Fibroblast of skin of left biceps (primary cell): ENCODE measurements at places on chromosomes 11 and 22.

DNA sequence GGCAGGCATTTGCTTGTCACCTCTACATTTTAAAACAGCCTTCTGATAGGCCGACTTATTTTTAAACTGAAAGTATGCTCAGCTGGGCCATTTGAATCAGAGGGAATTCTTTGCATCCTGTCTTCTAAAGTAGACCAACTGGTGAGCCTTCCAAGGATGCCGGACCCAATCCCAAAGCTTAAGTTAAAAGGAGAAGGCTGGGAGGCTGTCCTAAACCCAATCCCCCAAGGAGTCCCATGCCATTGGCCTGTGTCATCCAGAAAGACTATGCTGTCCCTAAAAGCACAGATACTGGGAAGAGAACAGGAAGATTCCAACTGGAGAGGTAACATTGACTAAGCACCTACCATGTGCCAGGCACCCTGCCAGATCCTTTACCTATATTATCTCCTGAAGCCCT, 18.0 kb downstream of the TENM4 start:
- no peak for DNase-seq

DNA sequence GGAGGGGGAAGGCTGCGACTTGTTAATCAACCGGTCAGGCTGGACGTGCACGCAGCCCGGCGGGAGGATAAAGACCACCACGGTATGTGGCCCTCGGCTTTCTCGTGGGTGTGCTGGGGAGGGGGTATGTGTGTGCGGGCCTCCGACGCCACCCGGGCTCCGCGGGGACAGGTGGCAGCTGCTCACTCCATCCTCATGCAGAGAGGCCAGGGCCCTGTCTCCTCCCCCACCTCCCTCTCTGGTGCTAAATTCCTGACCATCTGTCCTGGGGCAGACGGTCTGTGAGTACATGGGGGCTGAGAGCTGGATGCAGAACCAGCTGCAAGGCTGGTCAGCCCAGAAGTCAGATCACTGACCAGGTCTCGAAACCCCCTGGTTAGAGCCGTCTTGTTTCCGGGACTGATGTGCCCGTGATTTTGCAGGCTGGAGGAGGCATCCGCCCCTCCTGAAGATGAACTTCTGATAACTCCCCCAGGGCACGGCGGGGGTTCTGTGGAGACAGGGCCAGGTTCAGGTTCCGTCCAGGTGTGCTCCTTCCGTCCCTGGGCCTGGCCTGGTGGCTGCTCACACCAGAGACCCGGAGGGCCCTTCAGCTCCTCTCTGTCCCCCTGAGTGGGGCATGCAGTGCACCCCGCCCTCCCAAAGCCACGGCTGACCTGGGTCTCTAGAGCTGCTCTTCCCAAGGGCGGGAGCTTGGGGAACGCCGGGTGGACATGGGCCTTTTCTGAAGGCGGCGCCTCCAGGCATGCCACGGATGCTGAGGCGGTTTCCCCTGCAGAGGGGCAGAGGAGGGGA, 1119.7 kb downstream of the BRD1 start:
- DNase-seq: no peak

DNA sequence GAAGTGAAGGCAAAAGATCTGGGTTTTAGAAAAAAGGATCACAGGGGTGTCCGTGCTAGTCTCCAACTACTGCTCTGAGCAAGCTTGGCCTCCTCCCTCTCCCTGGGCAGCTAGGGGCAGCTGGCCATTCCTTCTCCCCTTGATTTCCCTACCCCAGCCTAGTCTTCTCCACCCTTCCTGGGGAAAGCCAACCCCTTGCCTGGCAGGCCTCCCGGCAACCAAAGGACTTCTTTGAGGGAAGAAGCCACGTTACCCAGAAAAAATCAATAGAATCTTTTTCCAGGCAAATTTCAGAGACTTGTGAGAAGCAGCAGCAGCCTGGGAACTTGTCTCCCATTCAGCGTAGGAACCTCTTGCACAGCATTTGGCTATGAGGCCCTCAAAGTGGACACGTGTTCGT, 91.5 kb downstream of the MIAT start:
- DNase-seq: no peak

GRCh38 chr22:22590136-22590891, 31.2 kb upstream of the PRAME start:
- DNase-seq: no peak

- no peak for DNase-seq
Observed at GRCh38 chr22:19520007-19520406, 4.2 kb downstream of the CLDN5 start.

DNA sequence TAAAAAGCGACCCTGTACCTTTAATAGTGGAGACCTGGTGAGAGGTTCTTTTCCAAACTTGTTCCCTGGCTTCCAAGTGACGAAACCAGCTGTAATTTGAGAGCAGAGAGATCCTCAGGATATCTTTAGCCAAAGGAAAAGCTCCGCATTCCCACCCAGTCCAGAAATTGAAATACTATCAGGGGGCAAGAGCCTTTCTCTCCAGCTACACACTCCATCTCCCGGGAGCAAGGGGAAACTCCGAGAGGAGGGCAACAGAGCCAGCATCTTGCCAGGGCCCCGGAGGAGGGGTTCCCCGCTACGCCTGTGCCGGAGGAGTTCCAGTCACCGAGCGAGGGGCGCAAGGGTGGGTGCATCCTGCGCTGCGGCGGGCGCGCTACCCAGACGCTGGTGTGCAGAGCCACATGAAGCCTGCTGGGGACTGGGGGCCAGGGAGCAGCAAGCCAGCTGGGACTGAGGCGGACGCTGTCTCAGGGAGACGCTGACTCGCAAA, at the start of gene FIBIN:
TSS of gene FIBIN (plus strand) at position 148 of the 493 bp plus-strand sequence. CDS start 415 bp downstream, outside the sequence.
- peak; percentile 65 for DNase-seq

DNA sequence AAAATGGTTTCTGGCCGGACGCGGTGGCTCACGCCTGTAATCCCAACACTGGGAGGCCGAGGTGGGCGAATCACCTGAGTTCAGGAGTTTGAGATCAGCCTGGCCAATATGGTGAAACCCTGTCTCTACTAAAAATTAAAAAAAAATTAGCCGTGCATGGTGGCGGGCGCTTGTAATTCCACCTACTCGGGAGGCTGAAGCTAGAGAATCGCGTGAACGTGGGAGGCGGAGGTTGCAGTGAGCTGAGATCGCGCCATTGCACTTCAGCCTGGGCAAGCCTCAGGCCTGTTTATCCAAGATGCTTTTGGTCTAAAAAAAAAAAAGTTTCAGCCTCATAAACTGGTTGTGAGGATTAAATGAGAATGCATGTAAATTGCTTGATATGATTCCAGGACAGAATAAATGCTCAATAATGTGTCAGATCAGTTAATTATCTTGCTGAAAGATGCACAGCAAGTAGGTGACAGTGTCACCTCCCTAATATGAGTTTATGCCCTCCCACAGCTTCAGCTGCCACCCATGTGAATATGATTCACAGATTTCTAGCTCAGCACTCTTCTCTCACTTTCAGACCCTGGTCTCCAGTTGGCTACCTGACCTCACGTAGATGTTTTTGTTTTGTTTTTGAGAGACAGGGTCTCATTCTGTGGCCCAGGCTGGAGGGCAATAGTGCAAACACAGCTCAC, 1.1 kb upstream of the ALG8 start:
- no peak for DNase-seq

- no peak for DNase-seq
Observed at GRCh38 chr11:110713449-110713776, 1.2 kb upstream of the ARHGAP20 start.

GRCh38 chr11:58513747-58514367, 6.0 kb upstream of the OR5B21 start:
- DNase-seq: peak; percentile 12

DNA sequence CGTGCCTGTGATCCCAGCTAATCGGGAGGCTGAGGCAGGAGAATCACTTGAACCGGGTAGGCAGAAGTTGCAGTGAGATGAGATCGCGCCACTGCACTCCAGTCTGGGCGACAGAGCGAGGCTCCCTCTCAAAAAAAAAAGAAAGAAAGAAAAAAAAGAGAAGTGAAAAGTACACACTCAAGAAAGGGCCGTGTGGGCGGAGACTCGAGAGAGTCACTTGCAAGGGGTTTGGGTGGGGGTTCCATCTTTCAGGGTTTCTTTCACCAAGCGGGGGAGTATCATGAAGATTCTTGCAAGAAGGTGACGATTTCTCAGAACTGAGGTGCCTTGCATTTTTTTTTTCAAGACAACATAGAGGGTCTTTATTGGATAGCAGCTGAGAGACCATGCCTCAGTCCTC, 4.0 kb upstream of the IFITM5 start:
- no peak for DNase-seq

DNA sequence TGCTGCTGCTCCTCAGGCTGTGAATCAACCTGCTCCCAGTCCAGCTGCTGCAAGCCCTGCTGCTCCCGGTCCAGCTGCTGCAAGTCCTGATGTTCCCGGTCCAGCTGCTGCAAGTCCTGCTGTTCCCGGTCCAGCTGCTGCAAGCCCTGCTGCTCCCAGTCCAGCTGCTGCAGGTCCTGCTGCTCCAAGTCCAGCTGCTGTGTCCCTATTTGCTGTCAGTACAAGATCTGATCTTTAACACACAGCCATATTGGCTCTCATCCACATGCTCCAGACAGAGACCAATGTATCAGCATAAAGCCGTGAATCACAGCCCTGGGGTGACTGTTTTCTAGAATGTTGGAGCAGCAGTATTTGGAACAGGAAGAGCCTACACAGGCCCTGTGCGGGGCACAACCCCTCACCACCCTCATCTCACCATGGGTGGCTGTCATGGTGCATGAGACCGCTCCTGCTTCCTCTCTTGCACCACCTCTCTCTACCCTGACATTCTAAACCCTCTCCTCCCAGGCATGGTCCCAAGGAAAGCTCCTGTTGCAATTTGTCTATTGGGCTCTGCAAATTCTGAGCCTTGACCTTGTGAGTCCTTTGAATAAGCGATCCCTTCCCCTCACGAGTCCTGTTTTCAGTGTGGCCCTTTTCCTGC, 3.5 kb downstream of the KRTAP5-10 start:
- DNase-seq: no peak

GRCh38 chr11:94741022-94741679, 27.0 kb upstream of the AMOTL1 start:
- DNase-seq: no peak

GRCh38 chr11:17185938-17186337, 21.8 kb downstream of the PIK3C2A start:
- DNase-seq: no peak

DNA sequence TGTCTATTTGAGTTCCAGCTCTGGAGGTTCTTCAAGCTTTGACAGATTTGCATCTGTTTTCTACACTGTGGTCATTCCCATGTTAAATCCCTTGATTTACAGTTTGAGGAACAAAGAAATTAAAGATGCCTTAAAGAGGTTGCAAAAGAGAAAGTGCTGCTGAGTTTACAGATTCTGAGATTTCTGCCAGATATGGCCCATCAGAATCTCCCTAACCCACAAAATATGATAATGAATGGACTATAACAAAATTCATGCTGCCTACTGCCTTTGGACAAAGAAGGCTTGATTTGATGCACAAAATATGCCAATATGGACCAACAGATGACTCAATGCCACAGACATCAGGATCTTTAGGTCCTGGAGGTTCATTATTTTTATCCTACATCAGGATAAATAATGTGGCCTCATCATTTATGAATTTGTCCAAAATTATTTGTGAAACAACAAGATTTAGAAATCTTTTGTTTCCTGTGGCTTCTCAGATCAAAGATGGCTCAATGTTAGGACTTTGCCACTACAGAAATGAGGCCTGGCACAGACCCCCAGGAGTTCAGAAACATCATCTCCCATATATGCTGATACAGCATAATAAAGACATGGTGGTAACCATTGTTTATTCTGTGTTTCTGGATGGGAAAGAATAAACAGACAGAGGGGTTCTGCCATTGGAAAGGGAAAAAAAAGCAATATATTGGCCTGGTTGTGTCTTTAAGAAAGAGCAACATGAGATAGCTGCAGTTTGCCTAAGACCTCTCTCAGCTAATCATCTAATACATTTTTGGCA, 6.7 kb downstream of the OR5AN1 start:
- DNase-seq: no peak

DNA sequence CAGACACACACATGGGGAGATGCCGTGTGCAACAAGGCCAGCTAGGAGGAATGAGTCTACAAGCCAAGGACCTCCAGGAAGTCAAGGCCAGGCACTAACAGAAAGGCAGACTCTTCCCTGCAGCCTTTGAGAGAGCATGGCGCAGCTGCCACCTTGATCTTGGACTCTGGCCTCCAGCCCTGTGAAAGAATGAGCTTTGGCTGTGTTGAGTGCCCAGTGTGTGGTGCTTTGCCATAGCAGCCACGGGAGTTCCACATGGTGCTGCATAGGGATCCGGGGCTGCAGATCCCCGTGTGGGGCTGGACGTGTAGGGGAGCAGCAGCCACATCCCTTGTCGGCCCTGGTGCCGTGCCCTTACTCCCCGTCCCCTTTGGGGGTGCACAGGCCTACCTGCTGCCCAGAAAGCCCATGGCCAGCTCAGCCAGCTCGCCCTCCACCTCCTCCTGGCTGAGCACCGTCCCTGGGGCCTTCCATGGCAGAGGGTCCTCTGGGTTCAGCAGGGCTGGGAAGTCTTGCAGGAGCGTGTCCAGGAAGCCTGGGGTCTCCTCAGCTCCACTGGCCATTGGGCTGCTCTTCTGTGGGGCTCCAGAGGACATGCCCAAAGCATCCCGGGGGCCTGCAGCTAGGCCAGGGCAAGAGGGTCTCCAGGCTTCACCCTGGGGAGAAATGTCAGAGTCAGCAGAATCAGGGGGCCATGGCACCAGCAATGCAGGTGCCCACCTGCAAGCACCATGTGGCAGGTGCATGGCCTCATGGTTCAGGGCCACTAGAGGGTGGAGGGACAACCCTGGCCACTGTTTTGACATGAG, 7.0 kb downstream of the PPM1F start:
- no peak for DNase-seq

- DNase-seq: no peak
Observed at GRCh38 chr11:119121811-119122124, 388 bp downstream of the HINFP start.

GRCh38 chr11:45265969-45266675, 20.0 kb downstream of the SYT13 start:
- DNase-seq: no peak

- no peak for DNase-seq
Observed at GRCh38 chr11:133137939-133138338, 394.4 kb downstream of the OPCML start.

DNA sequence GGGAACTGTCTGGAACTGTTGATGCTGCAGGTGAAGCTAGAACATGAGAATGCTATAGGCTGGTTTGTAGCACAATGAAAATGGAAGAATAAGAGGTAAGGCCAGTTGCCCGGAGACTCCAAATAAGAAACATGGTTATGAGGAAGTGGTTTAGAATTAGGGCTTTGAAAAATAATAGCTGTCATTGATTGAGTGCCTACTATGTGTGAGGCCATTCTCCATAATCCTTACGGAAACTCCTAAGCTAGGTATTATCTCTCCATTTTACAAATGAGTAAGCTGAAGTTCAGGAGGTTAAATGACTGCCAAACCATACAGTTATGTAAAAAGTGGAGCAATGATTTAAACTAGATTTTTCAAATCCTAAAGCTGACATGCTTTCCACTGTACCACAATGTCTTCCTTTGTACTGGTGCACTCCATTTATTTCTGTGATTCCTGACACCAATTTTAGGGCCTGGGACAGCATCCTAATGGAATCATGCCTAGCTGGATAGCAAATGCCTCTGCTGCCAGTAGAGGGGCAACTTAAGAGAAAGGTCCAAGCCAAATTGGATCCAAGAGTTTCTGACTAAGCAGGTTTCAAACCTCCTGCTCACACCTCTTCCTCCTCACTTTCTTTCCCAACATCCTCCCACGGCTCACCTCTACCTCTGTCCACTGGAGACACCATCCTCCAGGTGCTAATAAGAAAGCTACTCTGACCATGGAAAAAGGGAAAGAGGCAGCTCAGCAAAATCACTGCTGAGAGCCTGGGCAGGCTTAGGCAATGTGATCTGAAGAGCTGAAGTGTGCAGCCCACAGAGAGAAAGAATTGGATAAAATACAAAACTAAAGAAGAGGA, 46.9 kb upstream of the PICALM start:
- no peak for DNase-seq
